Thymus (tissue), 14 donors: ENCODE measurements at places on chromosomes 12 and 14. TPM values are rescaled to one million over a fixed set of nuclear protein-coding genes. Genes with fewer than 3 reads are reported as not detected.
A peak's percentile ranks its signal among the peaks of the same experiment; 100 is the strongest.

DNA sequence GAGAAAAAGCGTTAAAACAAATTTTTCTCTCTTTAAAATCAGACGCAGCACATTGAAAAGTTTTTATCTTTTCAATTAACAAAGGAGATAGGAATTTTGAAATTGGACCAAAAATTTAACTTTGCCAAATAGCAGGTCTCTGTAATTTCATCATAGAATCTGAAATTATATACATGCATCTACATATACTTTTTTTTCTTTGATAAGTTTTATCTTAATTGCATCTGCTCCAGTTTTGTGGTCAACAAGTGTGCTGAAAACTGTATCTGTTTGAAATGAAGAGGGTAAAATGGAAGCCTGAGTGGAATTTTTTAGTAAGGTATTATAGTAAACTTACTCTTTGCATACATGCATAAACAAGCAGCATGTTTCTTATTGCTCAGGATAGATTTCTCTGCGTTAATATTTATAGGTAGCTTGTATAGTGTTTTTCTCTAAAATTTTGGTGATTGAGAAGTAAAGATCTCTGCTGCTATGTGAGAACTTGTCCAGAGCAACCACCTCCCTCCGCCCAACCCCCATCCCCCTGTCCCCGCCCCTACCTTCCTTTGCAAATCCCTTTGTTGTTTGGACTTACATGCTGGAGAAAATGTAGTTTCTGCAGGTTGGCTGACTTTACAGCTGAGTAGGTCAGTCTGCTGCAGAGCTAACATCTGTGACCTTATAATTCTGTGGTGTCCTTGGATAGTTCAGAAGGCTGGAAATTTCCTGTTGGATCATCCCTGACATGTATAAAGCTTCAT lies 64.6 kb downstream of the VRK1 start:
- no peak for DNase-seq

GRCh38 chr14:31945074-31945613 lies 132.0 kb upstream of the ARHGAP5 start:
- no peak for DNase-seq

The ERP27 gene
- polyA plus RNA-seq = 4.4 TPM

- no peak for DNase-seq
Measured at GRCh38 chr12:53759261-53759660, 7.5 kb upstream of the CISTR start.

The LRTM2 gene
- polyA plus RNA-seq = 0.11 TPM

DNA sequence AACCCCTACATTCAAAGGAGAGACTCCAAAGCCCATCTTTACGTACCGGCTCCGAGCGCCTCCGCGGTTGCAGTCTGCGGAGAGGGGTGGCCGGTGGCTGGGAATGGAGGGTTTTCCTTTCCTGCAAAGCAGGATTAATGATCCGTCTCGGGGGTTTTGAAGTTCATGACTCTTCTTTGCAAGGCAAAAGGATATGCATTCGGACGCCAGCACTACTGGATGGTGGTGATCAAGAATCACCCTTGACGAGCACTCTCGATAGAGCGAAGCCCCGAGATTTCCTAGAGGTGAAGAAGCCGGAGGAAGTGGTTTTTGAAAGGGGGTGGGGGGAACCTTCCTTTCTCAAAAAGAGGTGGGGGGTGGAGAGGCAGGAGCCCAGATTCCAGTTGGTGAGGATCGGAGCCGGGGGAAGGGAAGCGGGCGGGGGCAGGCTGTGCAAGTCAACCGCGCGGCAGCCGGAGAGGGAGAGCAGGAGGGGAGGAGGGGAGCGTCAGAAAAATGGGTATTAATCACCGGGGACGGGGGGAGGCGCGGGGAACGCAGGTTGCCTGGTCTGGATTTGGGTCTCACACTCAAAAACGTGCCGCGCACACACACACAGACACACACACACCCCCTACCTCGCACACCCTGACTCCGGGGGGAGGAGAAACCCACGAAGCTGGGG lies at the start of gene GRIN2B:
Gene GRIN2B (minus strand): TSS at position 307 of the 667 bp plus-strand sequence. CDS start 115,394 bp downstream, outside the sequence.
- no peak for DNase-seq

The CCDC175 gene
- polyA plus RNA-seq = not detected

GRCh38 chr12:45988264-45988663 lies 2.1 kb downstream of the SCAF11 start:
- DNase-seq = no peak

The NEUROD4 gene
- polyA plus RNA-seq = 0.07 TPM

The SLCO1B1 gene
- not detected for polyA plus RNA-seq

GRCh38 chr12:64531665-64532334 lies 78.5 kb upstream of the RASSF3 start:
- DNase-seq = no peak

The RNFT2 gene
- 9.7 TPM for polyA plus RNA-seq

The ITPR2 gene
- polyA plus RNA-seq = 8.8 TPM

DNA sequence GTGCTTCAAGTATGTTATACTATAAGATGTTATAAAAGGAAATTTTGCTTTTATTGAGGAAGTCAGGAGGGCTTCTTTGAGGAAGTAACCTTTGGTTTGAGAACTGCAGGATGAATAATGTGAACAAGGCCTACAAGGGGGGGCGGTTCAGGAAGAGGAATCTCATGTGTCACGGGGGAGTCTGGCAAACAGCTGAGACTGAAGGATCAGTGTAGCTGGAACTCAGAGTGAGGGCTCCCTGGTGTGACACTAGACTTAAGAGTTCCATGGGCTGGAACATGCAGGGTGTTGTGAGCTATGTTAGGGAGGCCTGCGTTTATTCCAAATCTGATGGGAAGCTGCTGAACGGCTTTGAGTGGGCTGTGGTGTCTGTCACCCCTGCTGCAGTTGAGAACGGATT lies 62.3 kb downstream of the UNC79 start:
- DNase-seq = no peak

DNA sequence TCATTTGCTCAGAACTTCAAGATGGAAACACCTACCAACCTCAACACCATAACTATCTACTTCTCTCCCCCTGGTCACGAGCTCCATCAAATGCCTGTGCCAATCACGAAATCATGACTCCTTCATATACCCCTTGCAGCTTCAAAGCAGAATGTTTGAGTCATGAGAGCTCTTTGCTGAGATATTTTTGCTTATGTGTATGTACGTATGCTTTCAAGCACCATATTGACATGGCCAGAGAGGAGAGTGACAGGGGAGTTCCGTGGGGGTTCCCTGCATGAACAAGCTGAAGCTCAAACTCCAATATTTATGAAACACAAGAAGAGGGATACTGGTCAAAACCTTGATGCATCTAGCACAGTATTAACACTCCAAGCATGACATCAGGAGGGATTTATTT lies 374.4 kb downstream of the DPF3 start:
- DNase-seq = no peak

GRCh38 chr14:104144911-104145825 lies 6.8 kb downstream of the KIF26A start:
- DNase-seq = no peak

DNA sequence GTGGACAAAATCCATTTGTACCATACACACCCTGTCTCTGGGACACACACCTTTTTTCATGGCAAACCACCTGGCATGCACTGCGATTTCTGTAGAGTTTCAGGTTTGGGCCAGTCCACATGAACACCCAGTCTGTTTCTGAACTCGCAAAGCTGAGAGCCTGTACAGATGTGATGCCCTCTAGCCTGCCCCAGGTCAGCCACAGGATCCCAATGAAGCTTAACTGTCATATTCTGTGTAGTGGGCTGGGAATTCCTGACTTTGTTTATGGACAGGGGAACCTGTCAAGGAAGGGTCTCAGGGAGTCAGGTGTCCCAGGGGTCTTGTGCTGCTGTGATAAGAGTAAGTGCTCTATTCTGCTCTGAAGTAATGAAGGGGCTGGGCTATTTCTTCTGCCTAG lies 39.8 kb downstream of the CPM start:
- DNase-seq = no peak

DNA sequence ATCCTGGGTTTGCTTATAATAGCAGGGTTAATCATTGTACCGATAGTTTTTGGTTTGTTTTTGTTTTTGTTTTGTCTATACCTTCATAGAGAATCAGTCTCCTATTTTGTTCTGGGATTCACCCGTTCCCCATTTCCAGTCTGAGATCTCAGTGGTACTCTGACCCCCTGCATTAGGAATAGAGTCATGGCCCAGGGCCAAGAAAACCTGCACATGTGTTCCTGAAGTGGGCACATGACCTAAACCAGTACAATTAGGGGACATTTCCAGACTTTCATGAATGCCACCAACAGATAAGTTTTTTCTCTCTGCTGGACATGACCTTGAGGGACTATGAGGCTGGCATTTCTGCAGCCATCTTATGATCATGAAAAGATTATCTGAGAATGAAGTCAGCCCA lies 52.5 kb downstream of the MRPL42 start:
- no peak for DNase-seq

GRCh38 chr14:102504328-102504999 lies 5.1 kb downstream of the ANKRD9 start:
- DNase-seq = no peak

DNA sequence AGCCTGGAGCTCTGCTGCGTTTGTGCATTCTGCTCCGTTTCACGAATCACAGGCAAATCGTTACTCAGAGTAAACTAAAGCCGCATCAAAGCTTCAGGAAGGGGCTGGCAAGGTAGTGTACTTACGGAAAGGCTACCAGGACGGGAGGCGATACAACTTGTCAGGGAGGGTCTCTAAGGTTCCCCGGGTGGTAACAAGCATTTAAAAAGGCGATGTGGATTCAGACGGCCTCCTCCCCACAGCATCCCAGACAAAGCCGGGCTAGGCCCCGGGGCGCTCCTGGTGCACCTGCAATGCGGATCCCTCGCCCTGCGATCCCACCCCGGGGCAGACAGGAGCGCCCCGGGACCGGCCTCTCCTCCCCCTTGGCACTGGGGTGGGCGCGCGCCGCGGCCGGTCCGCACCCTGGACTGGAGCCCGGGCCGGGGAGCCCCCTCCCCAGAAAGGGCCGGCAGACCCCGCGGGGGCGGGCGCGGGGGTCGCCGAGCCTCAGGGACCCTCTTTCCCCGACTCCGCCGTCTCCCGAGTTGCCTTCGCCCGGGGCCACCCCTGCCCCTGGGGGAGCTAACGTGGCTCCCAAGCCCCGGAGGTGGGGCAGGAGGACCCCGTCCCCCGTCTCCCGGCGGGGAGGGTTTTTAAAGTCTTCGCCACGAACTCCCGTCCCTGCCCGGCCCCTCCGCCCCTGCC lies 718 bp downstream of the CCDC92 start:
- DNase-seq = peak; percentile 78
